ENCODE measurements at places on chromosomes 1 and 21.

DNA sequence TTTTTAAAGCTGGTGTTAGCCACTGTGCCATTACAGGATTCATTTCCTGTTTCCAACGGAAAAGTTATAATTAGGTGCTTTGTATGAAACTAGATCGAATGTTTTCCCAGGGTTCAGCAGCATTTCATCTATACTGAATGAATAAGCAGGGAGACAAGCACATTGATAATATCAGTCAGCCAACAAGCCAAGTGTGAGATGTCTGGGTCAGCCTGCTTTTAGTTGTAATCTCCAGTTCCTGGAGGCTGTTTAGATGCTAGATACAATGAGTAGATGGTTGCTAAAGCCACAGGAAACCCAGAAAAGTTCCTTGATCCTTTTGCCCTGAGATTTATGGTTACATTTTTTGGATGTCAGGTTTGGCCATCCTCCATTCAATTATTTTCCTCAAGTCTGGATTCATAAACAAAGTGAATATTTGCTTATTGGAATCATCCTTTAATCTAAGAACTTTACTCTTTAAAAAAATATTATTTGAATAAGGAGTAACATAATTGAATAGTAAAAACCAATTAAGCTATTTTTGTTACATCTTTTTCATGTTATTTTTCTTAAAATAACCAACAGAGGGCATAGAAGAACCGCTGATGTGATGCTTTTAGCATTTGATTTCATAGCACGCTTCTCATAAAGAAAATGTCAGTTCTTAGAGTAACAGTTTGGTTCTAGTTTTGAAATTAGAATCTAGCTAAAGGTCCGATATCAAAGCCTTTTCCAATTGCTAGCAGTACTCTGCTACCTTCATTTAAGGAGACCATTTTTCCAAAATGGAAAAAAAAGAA, 76.6 kb downstream of the HSPA13 start:
- DNase-seq: no peak

- peak; percentile 65 for DNase-seq
Measured at GRCh38 chr1:156385534-156386031, 16.6 kb downstream of the RHBG start.

- no peak for DNase-seq
Measured at GRCh38 chr1:156814571-156815260, 1.9 kb downstream of the SH2D2A start.

- DNase-seq: no peak
Measured at GRCh38 chr1:184255560-184255959, 131.3 kb upstream of the C1orf21 start.

- no peak for DNase-seq
Measured at GRCh38 chr21:24208562-24209260, 1398.6 kb downstream of the MRPL39 start.

GRCh38 chr1:233242827-233243483, 52.6 kb downstream of the PCNX2 start:
- DNase-seq: no peak

DNA sequence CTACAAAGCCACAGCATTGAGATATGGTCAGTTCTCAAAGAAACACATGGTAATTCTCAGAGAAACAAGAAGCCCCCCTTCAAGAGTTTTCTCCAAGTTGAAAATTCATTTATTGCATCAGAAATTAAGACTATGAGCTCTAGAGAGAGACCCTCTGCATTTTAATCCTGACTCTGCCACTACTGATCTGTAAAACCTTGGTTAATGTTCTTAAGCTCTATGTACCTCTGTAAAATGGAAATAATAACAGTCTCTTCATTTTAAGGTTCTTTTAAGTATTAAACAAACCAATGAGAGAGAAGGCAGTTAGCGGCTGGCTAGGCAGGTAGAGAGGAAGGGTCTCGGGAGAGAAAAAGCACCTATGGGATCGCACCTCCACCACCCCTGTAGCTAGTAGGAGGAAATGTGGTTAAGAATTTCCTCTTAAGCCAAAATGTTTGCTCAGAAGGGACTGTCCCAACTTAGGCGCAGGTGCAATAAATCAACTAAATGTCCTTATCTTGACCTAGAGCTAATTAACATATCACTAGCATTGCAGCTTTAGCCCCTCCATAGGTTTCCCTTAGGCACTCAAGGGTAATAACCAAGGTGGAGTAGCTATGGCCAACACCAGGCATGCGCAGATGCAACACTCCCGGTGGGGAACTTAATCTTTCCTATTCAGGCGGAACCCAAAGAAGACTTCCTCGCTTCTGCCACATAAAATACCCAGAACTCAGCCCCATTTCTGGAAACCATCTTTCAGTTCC, 1685.4 kb downstream of the MRPL39 start:
- peak; percentile 67 for DNase-seq

GRCh38 chr1:110636149-110636935, 30.2 kb upstream of the KCNA2 start:
- peak; percentile 19 for DNase-seq

DNA sequence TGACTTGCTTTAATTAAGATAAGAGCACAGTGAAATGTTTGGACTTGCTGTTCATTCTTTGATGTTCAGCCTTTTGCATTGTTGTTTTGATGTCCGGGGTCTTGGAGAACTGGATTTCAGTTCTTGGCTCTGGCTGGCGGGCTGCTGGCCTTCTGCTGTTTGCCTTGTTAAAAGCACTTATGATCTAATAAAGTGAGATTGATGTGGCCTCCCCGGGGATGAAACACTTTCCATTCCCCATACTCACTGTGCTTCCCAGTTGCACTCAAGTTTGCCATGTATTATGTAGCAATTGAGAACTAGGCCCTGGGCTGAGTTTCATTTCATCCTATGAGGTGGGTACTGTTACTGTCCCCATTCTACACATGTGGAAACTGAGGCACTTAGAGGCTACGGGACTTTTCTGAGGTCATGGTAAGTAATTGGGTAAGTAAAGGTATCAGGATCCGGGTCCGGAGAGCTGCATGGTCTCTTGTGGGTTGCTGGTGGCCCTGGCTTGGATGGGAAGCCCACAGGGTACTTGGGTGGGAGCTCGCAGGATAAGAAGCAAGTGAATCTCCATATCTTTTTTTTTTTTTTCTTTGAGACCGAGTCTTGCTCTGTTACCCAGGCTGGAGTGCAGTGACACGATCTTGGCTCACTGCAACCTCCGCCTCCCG, 127.7 kb upstream of the ZBTB40 start:
- no peak for DNase-seq

DNA sequence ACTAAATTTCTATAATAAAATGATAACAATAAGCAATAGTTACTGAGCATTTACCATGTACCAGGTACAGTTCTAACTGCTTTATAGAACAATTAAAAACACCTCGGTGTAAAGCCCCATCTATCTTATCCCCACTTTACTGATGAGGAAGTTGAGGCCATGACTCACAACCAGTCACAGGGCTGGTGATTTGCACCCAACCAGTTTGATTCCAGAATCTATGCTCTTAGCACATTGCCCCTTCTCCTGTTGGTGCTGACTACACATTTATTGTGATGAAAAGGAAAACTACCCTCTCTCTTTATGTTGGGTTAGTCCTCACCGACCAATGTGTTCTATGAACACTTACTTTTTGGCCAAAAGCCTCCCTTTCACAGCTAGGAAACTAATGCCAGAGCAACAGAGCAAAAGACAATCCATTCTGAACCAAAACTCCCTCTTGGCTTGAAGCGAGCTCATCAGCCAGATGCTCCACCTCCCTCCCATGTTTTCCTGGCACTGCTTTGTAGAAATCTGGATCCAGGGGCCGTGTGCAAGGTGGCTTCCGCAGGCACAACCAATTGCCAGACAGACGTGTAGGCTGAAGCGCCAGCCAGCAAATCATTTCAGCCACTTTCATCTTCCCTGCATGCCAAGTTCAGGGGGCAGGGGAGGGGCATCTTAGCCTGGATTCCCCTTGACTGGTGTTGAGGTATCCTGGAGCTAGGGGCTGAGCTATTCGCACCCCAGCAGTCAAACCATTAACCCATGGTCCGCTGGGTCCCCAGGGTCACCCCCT, 32.0 kb upstream of the SLC30A1 start:
- DNase-seq: no peak

DNA sequence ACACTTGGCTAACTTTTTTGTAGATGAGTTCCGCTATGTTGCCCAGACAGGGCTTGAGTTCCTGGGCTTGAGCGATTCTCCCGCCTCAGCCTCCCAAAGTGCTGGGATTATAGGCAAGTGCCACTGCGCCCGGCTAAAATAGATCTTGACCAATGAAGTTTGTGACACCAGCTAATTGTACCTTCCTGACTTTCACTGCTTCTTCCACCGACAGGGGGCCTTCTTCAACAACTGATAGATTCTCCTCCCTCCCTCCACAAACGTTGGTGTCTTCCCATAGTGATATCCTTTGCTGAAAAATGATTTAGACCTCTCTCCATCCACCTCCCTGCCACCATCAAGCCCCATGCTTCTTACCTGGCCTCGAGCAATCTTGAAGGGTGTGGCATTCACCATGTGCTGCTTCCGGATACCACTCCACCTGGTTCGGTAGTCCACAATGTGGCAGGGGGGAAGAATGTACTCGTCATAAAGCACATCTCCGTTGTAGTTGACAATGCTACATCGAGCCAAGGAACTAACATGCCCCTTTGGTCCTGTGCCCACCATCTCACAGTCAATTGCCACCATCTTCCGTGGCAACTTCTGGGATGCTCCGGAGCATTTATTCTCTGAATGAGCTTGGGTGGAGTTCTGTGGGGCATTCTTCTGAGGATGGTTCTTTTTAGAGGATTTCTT, 1.6 kb upstream of the METTL25B start:
- no peak for DNase-seq

DNA sequence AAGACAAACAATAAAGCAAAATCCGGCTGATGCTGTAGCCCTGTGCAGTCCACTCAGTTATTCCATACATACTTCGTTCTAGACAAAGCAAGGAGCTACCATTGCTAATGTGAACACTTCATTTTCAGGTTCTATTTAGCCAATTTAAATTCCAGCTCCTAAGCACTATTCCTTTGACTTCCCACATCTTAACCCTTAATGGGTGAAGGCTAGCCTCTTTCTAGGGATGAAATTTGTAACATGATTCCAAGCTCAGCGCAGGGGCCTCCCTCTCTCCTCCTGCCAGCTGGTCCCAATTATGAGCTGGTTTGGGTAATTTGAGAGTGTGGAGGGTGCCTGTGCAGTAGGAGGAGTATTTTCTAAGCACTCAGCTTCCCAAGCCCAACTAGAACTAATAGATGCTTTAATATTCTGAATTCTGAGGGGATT, 53.9 kb upstream of the PTGFRN start:
- DNase-seq: no peak

- DNase-seq: no peak
Measured at GRCh38 chr1:192632641-192633532, 3.1 kb upstream of the RGS13 start.

DNA sequence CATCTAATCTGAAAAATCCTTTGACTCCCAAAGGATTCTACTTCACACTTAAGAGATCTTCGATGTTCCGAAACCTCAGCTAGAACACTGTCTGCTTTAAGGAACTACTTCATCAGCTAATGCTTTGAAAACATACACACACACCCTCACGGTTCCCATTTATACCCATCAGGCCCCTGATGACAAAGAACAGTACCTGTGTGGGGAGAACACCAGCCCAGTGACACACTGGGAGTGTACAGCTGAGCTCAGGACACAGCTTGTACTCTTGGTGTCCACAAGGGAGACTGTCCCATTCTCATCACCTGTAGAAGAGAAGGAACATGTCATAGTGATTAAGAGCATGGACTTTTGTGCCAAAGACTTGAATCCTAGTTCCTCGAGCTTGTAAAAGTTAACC, 6.6 kb downstream of the WDR77 start:
- no peak for DNase-seq

- no peak for DNase-seq
Measured at GRCh38 chr1:92923664-92924063, 37.6 kb downstream of the DIPK1A start.

GRCh38 chr1:39380036-39380435, 111.4 kb upstream of the BMP8A start:
- no peak for DNase-seq

GRCh38 chr1:32906654-32907053, 5.5 kb upstream of the TMEM54 start:
- DNase-seq: no peak

GRCh38 chr1:107525961-107526360, 385.1 kb downstream of the NTNG1 start:
- DNase-seq: no peak

- no peak for DNase-seq
Measured at GRCh38 chr1:224770336-224770693, 154.2 kb downstream of the CNIH3 start.

DNA sequence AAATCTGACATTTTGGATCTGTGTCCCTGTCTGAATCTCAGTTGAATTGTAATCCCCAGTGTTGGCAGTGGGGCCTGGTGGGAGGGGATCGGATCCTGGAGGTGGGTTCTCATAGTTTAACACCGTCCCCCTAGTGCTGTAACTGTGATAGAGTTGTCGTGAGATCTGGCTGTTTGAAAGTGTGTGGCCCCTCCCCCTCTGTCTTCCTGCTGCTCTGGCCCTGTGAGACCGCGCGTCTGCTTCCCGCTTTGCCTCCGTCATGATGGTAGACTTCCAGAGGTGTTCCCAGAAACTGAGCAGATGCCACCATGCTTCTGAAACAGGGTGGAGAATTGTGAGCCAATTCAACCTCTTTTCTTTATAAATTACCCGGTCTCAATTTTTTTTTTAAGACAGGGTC, 25.0 kb downstream of the AGPAT3 start:
- no peak for DNase-seq

- no peak for DNase-seq
Measured at GRCh38 chr1:57325117-57325516, 98.7 kb downstream of the DAB1 start.

GRCh38 chr1:178300352-178300699, 196.4 kb downstream of the CLEC20A start:
- no peak for DNase-seq

- DNase-seq: no peak
Measured at GRCh38 chr1:175071276-175071943, 3.8 kb downstream of the TNN start.

DNA sequence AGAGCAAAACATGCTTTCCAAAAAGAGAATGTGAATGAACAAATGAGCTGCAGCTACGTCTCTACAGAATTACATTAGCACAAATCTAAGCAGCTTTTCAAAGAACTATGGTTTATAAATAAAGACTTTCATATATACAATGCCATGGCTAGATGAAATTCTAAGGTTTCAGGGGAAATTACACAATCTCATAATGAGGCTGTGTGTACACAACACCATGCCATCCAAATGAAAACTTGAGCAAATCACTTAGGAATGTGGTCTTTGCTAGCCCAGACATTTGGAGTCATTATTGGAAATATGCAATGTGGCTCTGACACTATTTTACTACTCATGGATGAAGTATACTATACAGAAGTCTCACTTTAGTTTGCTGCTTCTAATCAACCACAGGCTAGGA, 37.5 kb downstream of the SPAG17 start:
- no peak for DNase-seq

- DNase-seq: no peak
Measured at GRCh38 chr1:93775224-93775623, 93.6 kb upstream of the BCAR3 start.

GRCh38 chr21:14273736-14274538, 58.0 kb downstream of the RBM11 start:
- no peak for DNase-seq

GRCh38 chr21:38041493-38041892, 125.2 kb upstream of the KCNJ6 start:
- no peak for DNase-seq

- no peak for DNase-seq
Measured at GRCh38 chr1:170534626-170535147, 2.7 kb downstream of the GORAB start.
